Pulmonary artery endothelial cell (primary cell): ENCODE measurements at places on chromosomes 11 and 22.

GRCh38 chr11:26245046-26245445, 86.9 kb upstream of the ANO3 start:
- no peak for DNase-seq

DNA sequence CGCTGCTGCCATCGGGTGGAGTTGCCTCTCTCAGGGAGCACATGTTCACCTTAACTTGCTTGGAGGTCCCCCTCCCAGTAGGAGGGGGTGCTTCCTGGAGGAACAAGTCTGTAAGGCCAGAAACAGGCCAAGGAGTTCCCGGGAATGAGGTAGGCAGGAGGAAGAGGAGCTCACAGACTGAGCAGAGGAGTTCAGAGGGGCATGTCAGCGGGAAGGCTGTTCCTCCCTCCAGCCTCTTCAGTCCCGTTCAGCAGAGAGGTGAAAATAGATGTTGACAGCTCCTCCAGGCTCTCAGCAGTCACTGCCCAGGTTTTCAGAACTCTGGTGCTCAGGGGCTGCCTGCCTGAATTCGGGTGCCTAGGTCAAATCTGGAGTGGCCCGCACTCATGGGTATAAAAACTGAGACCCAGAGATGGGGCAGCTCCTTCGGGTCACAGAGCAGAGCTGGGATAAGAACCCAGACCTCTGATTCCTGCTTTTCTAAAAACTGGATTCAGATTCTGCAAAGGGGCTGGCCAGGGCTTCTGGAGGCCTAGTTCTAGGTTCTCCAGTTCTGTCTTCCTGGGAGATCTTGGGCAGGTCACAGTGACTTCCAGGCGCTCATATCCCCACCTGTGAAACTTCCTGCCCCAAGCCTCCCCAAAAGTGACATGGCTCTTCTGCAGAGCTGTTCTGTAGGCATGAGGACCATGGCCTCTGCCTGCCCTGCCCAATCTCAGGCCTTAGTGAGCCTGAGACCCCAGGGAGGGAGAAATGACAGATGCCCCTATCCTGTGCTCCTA, 18.3 kb downstream of the ATG16L2 start:
- no peak for DNase-seq

DNA sequence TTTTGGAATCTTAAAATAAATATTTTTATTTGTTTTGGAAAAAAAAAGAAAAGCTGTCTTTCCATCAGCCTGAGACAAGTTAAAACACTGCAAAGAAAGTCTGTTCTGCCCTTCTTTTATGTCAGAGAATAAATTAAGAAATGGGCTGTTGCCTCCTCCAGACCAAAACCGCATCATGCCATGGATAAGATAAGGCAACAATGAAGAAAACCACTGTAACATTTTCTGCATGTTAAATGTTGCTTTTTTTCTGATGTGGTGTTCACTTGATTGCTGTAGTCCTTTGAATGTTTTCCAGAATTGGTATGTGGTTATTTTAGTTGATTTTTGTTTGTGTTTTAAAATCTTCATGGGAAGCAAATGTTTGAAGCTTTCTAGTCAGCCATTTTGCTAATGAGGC, 319.2 kb upstream of the CNTN5 start:
- DNase-seq = no peak

GRCh38 chr11:126484266-126484665, 128.8 kb downstream of the ST3GAL4 start:
- no peak for DNase-seq

- DNase-seq = no peak
These were observed 19.2 kb downstream of the AP2A2 start for GRCh38 chr11:944711-945470.

GRCh38 chr11:113278481-113278880, 35.9 kb upstream of the TTC12 start:
- no peak for DNase-seq

GRCh38 chr11:2572491-2573239, 127.1 kb downstream of the KCNQ1OT1 start:
- no peak for DNase-seq

- DNase-seq = no peak
These were observed 10.7 kb upstream of the FAM118A start for GRCh38 chr22:45298934-45299505.

DNA sequence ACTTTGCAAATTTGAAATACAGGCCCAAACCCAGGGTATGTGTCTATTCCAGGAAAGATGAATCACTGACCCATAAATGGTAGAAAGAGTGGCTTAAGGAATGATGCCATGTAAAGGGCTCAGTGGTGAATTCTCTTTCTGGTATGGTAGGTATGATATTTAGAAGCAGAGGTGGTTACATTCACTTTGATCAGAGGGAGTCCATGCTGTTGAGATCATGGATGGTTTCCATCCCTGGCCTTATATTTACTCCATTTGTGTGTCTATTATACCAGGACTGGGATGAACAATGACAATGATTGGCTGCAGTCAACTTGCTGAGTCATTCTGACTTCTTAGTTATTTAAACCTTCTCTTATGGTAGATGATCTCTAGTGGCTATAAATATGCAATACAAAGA, 419.8 kb upstream of the LRRC4C start:
- DNase-seq = no peak

GRCh38 chr11:116928102-116928777, 90.8 kb upstream of the APOA1 start:
- DNase-seq = no peak

DNA sequence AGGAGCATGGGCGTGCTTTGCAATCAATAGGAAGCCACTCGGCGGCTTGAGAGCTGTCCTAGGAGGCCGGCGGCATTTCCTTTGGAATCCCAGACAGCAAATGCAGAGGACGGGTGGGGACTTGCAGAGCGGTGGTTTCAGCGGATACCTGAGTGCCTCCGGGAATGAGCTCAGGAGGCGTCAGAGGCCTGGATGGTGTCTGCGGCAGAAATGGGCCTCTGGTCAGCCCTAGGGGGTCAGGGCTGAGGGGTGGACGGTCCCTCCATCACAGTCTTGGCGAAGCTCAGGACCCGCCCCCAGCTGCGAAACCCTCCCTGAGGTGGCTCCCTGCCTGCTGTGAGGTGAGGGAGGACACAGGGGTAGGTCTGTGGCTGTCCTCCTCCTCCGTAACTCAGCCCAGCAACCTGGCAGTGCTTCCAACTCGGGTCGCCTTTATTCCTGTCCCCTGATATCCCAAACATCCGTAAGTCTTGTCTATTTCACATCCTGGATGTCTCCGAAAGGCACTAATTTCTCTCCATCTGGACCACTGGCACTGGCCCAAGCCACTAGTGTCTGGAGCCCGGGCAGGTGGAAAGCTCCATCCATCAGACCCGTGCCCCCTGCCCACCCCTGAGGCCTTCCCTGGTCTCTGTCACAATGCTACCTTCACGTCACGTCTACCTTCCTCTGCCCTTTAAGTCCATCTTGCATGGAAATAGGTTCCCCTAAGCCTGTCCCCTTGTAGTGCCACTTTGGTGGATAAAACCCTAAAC, 686.6 kb downstream of the BRD1 start:
- DNase-seq = no peak

- DNase-seq = no peak
These were observed 128.0 kb downstream of the TENM4 start for GRCh38 chr11:79312617-79313529.

GRCh38 chr11:128476729-128477128, 110.6 kb downstream of the ETS1 start:
- no peak for DNase-seq

DNA sequence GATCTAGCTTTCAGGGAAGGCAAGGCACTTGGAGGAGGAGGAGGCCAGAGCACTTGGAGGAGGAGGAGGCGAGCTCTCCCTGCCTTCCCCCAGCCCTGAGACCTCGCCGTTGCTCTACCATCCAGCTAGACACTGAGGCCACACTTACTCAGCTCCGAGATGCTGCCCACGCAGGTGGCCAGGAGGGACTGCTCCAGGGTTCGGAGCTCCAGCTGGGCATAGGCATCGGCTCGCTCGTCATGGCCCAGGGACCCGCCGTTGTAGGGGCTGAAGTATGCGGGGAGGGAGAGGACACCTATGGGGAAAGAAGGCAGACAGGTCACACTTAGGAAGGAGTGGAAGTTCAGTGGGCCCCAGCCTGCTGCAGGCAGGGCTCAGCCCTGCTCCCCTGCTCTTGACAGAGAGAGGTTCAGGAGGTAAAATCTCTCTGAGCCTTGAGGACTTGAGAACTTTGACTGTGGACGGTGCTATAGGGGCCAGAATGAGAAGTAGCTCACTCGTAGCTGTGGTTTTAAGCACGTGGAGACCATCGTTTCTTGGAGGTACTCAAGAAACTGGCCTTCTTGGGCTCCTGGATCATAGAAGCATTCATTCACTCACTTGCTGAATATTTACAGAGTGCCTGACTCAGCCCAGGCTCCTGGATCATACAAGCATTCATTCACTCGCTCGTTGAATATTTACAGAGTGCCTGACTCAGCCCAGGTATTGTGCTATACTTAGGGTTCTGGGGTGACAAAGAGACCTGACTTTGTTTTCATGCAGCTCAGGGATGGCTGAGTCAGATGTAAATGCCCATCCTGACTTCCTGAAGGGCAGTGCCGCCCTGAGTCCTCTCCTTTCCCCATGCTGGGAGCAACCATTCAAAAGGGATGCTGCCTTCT, 99.2 kb downstream of the NAT10 start:
- DNase-seq = no peak

DNA sequence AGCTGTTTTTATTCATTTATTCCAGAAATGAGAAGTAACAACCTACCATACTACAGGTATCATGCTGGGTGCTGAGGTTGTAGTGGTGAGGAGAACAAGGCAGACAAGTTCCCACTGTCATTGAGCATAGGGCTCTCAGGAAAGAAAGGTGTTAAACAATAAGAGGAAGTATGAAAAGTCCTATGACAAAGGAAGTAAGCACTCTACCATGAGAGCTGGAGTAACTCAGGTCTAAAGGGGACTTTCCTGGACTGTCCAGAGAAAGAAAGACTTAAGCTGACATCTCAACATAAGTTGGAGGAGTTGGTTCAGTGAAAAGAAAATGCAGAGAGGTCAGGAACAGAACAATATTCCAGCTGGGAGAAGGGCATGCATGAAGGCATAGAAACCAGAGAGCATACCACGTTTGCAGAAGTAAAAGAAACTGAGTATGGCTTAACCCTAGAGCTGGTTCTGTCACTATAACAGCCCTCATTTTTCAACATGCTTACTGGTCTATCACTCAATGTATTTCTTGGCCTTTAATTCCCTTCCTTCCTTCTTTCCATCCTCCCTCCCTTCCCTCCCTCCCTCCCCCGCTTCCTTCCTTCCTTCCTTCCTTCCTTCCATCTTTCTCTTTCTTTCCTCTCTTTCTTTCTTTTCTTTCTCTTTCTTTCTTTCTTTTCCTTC, 137.8 kb upstream of the BDNF start:
- DNase-seq = no peak

DNA sequence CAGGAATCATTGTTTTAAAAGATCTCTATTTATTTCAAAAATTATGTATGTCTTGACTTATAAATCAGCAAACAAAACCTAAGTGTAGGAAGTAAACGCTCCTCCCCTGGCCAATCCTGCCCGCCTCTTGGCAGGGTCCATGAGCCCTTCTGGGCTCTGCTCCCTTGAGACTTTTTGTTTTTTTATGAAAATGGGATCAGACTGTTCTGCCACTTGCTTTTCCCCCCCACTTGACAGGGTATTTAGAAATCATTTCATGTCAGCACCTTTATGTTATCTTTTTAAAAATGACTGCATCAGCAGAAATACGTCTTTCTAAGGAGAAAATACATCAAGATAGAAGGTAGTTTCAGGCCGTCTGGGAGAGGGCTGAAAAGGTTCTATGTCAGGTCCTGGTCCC, 35.6 kb downstream of the FBLN1 start:
- no peak for DNase-seq

DNA sequence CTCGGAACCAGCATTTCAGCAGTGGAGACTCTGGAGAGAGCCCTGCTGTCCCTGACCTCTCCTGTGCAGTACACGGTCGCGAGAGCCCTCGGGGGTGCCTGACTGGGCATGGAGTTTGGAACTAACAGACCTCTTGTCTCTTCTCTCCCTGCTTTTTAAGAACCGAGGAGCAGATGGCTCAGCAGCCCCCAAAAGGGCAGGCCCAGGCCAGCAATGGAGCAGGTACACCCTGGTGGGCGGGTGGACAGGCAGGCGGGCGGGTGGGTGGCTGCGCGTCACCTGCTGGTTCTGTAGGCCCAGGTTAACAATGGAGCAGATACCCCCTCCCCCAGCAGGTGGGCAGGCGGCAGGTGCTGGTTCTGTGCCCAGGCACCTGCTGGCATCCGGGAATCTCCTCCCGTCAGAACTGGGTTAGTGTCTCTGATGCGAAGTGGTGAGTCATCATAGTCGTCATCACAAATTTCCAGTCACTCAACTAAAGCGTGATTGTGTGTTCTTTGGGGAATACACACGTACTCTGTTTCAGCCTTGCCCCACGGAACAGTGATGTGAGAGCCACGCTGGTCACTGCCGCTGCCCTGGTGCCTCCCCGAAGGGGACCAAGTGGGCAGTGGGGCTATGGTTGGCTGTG, 41.1 kb downstream of the GRAMD4 start:
- no peak for DNase-seq

DNA sequence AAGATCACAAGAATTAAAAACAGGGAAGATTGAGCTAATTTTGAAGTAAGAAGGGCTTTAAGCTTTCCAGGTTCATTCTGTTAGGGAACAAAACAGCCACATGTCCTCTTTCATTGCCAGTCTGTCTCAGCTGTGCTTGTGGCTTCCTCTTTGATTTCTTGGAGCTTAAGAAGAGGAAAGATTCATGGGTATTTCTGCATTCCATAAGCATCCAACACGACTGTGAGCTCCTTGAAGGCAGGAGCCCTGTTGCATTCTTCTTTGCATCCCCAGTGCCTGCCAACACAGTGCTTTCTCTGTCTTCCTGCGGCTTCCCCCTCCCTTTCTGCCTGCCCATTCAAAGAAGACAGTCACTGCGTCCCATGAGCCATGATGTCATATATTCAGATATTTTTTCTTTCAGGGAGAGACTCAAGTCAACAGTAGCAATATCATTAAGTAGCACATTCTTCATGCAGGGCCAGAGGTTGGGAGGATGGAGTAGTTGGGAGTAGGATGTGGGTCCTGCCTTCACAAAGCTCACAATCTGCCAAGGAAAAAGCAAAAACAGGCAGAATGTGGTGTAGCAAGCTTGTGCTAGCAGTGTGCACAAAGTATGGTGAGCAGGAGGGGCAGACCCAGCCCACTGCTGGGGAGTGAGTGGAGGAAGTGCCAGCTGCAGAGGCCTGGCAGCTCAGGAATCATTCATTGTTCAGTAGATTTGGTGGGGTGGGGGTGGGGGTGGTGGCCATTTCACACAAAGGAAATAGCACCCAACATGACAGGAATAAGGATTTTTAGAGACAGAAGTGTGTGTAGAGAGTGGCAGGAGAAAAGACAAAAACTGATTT, 162.1 kb upstream of the RASSF10 start:
- no peak for DNase-seq
